ENCODE measurements at places on chromosomes 3 and 15. TPM values are rescaled to one million over a fixed set of nuclear protein-coding genes. Genes with fewer than 3 reads are reported as not detected.

- H3K4me1 ChIP-seq, result no peaks in the 10 kb centered on the region
- DNase-seq, result no peak
- peaks cover 3% of the 10 kb centered on the region for H3K36me3 ChIP-seq
These were observed 75.1 kb downstream of the MYO9A start for GRCh38 chr15:72042865-72043264.

GRCh38 chr3:191026746-191027145 is 164.3 kb upstream of the GMNC start:
- no peaks in the 10 kb centered on the region for H3K27me3 ChIP-seq
- no peaks in the 10 kb centered on the region for H3K36me3 ChIP-seq
- no peak overlapping the region for H3K4me3 ChIP-seq
- no peak overlapping the region for H3K27ac ChIP-seq

TIGIT gene
- not detected for total RNA-seq

LRRC58 gene
- total RNA-seq, result 14.3 TPM

SPINK8 gene
- not detected for total RNA-seq

DNA sequence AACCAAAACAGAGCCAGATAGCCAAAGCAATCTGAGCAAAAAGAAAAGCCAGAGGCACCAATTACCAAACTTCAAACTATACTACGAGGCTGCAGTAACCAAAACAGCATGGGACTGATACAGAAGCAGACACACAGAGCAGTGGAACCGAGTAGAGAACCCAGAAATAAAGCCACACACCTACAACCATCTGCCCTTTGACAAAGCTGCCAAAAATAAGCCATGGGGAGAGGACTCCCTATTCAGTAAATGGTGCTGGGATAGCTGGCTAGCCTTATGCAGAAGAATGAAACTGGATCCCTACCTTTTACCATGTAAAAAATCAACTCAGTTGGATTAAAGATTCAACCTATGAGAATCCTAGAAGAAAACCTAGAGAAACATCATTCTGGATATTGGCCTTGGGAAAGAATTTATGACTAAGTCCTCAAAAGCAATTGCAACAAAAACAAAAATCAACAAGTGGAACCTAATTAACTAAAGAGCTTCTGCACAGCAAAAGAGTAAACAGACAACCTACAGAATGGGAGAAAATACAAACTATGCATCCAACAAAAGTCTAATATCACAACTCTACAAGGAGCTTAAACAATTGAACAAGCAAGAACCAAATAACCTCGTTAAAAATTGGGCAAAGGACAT is 95.1 kb downstream of the APBA2 start:
- no peaks in the 10 kb centered on the region for H3K27me3 ChIP-seq
- peaks cover 14% of the 10 kb centered on the region for H3K4me1 ChIP-seq
- no peaks in the 10 kb centered on the region for H3K36me3 ChIP-seq
- no peak overlapping the region for H3K4me3 ChIP-seq
- DNase-seq, result no peak
- H3K27ac ChIP-seq, result no peak overlapping the region

- H3K4me1 ChIP-seq, result no peaks in the 10 kb centered on the region
- no peak overlapping the region for H3K27ac ChIP-seq
- no peaks in the 10 kb centered on the region for H3K36me3 ChIP-seq
- DNase-seq, result no peak
- H3K27me3 ChIP-seq, result no peaks in the 10 kb centered on the region
- no peak overlapping the region for H3K4me3 ChIP-seq
These were observed 169.0 kb downstream of the TBC1D5 start for GRCh38 chr3:17573396-17573795.

SMAD6 gene
- total RNA-seq, result 2.7 TPM

FETUB gene
- not detected for total RNA-seq
